ENCODE measurements at places on chromosomes 16 and 17.

DNA sequence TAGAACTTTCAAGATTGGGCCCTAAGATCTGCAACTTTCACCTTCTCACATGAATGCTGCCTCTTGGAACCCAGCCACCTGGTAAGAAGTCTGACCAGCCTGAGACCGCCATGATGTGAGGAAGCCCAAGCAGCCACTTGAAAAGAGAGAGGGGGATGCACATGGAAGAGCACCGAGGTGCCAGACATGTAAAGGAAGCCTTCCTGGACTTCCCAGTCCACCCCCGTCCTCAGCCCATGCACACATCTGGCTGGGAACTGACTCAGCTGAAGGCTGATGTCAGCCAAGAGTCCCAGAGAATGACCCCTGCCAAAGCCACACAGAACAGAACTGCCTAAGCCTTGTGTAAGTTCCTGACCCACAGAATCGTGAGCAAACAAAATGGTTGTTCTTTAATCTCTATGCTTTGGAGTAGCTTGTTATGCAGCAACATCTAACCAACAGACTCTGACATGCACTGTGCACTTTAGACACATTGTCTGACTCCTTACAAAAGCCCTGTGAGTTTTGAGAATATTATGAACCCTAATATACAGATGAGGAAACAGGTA, 86.7 kb downstream of the RMI2 start:
- DNase-seq = no peak

- DNase-seq = no peak
Observed at GRCh38 chr17:21186399-21187187, 27.4 kb downstream of the TMEM11 start.

GRCh38 chr16:4487955-4488498, 11.8 kb downstream of the HMOX2 start:
- DNase-seq = no peak

DNA sequence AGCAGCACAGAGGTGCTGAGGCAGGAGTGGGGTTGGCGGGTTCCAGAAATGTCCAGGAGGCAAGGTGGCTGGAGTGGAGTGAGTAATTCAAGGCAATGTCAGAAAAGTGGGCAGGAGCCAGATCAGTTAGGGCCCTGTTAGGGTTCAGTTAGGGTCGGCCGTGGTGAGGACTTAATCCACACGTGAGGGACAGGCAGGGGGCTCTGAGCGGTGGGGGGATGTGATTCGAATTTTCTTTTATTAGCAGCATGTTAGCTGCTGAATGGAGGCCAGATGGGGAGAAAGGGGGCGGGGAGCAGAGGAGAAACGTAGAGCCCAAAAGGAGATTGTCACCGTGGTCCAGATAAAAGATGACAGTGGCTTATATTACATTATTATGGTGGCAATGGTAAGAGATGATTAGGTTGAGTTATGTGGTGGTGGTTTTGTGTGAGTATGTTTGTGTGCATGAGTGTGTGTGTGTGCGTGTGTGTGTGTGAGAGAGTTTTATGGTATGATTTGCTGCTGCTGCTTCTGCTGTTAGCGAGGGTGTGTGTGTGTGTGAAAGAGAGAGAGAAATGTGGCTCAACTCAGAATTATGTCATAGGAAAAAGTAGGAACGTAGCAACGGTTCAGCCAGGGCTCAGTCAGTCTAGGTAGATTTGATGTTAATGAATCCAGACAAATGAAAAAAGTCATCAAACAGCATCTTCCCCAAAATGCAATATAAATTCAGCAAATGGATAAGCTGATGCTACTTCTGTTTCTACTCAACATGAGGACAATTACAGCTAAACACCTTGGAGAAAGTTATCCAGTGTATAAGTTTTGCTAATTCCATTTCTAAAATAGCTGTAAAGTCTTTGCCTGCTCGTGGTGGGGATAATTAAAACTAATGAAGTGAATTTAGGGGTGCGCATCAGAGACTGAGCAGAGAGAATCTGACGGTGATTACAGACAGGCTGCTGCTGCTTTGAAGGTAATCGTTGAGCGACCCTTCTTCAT, 390.6 kb downstream of the HAPSTR1 start:
- no peak for DNase-seq

- DNase-seq = no peak
Observed at GRCh38 chr16:8026450-8026849, 563.9 kb downstream of the TMEM114 start.

- DNase-seq = no peak
Observed at GRCh38 chr16:70162041-70162451, 11.5 kb upstream of the CLEC18C start.

GRCh38 chr17:7903154-7904103, 12.7 kb downstream of the RNF227 start:
- DNase-seq = no peak

DNA sequence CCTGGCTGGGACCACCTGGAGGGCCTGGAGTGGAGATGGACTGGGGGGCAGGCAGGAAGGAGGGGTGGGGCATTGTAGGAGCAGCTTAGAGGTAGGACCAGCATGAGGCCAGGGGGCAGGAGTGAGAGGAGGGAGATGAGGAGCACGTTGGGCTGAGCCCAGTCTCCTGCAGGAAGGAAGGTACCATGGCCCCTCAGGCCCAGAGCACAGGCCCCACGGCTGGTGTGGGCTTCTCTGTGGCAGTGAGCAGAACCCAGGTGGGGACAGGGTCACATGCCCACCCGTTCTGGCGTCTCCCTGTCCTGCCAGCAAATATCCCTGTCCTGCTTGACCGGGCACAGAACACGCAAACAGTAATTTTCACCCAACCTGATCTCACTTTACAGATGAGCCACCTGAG, 141.8 kb downstream of the ENGASE start:
- no peak for DNase-seq
